ENCODE measurements at places on chromosomes 2 and 18.

GRCh38 chr18:45745817-45746461 lies 22.0 kb downstream of the SLC14A1 start:
- no peak for DNase-seq

- DNase-seq = no peak
These were observed 34.7 kb upstream of the ZEB2 start for GRCh38 chr2:144554492-144555210.

- DNase-seq = no peak
These were observed 1645.9 kb upstream of the CELF4 start for GRCh38 chr18:39211461-39211860.

- DNase-seq = peak; percentile 60
These were observed 13.6 kb downstream of the MRO start for GRCh38 chr18:50806208-50806616.

DNA sequence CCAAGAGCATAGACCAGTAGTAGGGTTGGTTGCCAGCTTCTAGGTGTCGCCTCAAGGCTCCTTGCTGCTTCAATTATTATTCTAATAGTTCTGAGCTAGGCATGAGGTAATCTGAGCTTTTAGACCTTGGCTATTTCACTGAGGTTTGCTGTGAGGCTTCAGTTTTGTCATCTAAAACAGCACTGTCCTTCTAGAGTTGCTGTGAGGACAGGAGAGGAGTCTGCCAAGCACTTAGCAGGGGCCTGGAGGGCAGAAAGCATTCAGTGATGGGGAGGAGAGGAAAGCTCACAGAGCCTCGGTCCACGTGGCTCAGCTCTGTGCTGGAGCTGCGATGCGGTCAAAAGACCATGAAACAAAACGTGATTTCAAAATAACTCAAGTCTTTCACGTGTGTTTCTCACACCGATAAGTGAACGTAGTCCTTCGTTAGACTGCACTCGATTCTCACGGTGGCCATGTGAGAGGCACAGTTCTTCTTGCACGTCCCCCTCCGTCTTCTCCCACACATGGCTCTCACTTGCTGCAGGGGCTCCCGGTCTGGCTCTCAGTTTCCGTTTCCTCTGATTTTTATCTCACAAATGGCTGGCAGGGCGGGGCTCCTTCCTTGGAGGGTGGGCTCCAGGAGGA lies 113.7 kb downstream of the B3GNT2 start:
- no peak for DNase-seq

GRCh38 chr2:67726416-67726815 lies 329.3 kb downstream of the ETAA1 start:
- DNase-seq = no peak

- no peak for DNase-seq
These were observed 262.2 kb upstream of the MGAT5 start for GRCh38 chr2:133991606-133992168.

DNA sequence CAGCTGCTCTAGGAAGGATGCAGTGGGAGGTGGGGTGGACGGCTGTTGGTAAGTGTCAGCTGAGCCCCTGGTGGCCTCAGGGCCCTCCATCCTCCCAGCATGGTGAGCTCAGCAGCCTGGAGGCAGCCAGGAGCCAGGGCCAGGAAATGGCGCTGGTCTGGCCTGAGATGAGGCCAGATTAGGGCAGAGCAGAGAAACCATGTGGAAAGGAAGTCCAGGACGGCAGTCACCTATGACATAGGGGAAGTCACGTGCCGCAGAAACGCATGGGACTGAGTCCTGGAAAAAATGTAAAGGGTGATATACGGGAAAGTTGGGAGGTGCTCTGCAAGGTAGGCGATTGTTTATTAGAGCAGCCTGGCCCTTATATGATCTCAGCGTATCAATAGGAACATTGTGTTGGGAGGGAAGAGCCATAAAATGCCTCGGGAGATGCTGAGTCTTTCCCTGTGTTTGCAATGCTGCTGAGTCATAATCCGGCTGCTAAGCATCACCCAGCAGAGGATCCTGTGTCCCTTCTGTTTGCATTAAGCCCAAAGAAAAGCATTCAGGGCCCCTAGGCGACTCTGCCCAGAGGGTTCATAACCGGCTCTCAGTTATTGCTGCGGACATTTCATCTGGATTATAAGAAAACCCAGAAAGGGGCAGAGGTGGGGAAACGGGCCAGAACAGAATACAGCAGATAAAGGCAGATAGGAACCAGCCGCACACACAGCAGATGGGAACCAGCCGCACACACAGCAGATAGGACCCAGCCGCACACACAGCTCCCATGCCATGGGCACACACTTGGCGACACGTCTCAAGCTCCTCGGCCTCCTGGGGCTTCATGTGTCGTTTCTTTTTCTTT lies 30.3 kb upstream of the B3GNT7 start:
- peak; percentile 55 for DNase-seq

DNA sequence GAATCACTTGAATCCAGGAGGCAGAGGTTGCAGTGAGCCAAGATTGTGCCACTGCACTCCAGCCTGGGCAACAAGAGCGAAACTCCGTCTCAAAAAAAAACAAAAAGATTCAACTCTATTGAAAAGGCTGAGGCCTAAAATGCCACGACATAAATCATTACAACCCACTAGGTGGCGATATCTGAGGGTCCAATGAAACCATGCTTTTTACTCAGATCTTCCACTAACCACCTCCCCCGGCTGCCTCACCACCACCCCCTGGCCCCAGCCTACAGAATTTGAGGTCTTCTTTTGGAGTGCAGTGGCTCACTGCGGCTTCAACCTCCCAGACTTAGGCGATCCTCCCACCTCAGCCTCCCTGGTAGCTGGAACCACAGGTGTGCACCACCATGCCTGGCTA lies 57.5 kb downstream of the AP1S3 start:
- no peak for DNase-seq

DNA sequence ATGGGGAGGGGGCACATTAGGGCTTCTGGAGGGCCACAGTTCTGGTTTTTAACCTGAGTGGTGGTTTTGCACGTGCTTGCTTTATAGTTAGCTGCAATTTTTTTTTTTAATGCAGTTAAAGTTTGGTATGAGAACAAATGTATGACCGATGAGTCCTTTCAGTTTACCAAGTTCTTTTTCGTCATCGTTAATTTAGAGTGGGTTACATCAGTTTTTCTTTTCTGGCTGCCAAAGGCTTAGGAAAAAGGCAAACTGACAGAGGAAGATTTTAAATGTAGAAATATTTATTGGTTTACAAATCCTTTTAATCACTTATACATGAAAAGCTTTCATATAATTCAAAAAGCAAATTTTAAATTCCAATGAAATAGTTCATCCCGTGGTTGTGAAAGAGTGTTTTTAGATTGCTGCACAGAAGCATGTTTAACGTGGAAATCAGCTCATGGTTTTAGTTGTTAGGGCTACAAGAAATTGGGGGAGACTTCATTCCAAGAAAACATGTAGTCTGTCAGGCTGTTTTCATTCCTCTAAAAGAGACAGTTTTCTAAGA lies 82.9 kb downstream of the MSH2 start:
- no peak for DNase-seq

DNA sequence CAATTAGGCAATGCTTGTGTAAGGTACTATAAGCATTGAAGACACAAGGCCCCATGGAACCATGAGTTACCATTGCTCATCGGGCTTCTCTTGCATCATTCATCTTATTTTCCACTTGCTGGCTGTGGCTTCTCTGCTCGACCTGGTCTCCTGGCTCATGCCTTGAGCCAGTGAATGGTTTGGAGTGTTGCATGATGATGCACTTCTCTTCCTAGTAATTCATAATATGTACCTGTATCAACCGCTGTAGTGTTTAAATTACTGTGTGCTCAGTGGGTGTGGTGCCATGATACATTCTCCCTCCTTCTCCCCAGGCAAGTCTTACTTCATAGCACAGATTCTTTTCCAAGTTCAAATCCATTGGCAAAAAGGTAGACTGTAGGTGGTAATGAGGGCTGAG lies 66.8 kb downstream of the ABCA12 start:
- DNase-seq = no peak

GRCh38 chr18:48026216-48026615 lies 95.8 kb upstream of the SMAD2 start:
- DNase-seq = no peak

GRCh38 chr2:219282375-219282774 lies 3.2 kb downstream of the DNAJB2 start:
- no peak for DNase-seq

- DNase-seq = peak; percentile 82
These were observed 42.7 kb upstream of the PELI1 start for GRCh38 chr2:64186699-64187605.

DNA sequence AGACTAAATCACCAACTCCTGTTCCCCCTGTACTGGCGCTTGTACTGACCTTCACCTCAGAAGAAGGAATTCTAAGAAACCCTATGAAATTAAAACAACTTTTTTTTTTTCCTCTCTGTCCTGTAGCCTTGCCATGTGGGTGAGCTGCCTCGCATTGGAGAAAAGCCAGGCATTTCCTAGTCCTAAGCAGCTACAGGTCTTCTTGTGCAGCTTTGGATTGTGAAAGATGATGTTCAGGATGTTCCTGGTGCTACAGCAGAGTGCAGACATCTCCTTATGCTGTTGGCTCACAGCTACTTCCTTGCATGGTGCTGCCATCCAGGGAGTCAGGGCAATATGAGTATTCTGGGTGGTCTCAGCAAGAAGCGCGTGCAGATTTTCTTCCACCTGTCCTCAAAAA lies 11.9 kb downstream of the PIK3C3 start:
- peak; percentile 15 for DNase-seq

DNA sequence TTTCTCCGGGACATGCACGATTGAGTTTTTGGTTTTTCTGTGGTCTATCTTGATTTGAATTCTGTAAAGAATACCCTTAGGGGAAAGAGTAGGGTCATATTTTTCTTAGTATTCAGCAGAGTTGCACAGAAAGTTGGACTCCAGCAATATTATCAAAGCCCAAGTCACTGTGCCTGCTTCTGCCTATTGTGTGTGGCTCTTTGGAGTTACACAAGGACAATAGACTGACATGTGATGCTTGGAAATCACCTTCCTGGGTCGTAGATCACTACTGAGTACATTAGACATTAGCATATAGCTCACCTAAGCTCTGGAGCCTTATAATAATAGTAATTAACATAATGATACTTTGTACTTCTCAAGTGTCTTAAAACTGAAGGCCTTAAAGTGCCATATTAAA lies 238.8 kb upstream of the FOSL2 start:
- DNase-seq = no peak

DNA sequence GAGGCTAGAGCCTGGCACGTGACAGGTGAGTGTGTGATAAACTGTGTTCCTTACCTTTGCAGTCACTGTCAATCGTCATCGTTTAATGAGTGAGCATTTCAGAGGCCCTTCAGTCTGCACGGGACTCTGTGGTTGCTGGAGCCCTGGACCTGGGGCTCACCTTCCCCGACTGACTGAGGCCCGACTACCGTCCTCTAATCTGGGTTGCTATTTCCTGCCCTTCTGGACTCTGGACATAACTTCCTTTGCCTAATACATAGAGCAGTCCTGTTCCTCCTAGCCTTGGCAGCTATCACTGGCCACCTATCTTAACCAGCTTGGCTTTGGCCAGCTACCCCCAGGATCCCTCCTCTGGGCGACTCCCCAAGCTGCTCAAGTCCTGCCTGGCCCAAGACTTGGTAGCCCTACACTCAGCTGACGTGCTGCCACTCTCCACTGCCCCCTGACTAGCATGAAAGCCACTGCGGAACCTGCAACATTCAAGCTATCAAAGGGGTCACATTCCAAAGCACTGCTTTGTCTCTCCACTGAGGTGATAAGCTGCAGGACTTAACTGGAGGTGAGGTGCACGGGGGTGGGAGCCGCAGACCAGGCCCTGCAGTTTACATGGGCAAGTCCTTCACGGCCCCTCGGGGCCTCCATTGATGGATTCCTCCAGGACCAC lies 11.1 kb upstream of the RAB17 start:
- DNase-seq = no peak

DNA sequence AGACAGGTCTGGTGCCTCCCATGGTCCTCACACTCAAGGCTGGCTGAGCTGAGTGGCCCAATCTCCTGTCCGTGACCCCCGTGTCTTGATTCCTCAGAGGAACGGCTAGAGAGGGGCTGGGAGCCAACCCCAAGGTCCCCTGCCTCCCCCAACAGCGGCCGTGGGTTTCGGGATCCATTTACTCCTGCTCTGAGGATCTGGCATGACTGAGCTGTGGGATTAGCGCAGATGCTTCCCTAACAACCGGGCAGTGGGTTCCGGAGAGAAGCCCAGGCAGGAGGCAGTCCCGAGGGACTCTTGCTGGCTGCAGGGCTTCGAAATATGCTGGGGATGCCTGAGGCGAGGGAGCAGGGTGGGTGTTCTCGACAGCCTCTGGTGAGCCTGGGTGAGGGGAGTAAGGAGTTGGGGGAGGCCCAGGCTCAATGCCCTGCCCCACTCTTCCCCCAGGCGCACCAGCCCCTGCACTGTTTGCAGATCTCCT lies 18.9 kb downstream of the GPR35 start:
- DNase-seq = no peak

GRCh38 chr2:208046686-208047085 lies 21.4 kb upstream of the PLEKHM3 start:
- no peak for DNase-seq

GRCh38 chr18:5285326-5285725 lies 10.2 kb downstream of the ZBTB14 start:
- DNase-seq = peak; percentile 82

DNA sequence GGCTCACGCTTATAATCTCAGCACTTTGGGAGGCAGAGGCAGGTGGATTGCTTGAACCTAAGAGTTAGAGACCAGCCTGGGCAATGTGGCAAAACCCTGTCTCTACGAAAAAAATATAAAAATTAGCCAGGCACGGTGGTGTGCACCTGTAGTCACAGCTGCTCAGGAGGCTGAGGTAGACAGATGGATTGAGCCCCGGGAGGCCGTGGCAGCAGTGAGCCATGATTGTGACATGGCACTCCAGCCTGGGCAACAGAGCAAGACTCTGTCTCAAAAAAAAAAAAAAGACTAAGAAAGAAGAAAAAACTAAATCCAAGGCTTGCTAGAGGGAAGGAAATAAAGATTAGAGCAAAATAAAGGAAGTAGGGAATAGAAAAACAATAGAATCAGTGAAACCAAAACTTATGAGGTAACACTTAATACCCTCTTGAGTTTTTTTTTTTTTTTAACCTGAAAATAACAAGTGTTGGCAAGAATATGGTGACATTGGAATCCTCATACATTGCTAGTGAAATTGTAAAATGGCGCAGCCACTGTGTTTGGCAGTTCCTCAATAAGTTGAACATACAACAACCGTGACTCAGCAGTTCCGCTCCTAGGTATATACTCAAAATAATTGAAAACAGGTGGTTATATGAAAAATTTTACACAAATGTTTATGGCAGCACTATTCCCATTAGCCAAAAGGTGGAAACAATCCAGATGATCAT lies 85.2 kb downstream of the EML4 start:
- DNase-seq = peak; percentile 63

DNA sequence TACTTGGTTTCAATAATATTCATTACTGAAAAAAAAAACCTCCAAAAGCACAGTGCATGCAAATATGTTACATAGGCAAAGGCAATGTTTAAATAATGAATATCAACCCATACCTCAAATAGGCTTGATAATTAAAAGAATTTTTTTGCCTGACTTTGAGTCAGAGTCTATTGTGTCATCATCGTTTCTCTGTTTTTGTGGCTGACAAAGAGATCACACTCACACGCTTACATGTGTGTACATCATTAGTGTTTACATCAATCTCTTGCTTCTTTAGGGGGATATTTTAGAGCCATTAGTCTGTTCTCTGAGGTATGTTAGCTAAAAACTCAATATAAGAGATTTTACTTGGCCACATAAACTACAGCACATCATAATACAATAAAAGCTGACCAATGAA lies 150.3 kb upstream of the MMADHC start:
- DNase-seq = no peak
